ENCODE measurements at places on chromosomes 13 and 19.

- no peak for DNase-seq
These were observed 312.8 kb upstream of the PCDH20 start for GRCh38 chr13:61728471-61728870.

GRCh38 chr13:113052206-113052605, 53.4 kb upstream of the F7 start:
- DNase-seq, result no peak

DNA sequence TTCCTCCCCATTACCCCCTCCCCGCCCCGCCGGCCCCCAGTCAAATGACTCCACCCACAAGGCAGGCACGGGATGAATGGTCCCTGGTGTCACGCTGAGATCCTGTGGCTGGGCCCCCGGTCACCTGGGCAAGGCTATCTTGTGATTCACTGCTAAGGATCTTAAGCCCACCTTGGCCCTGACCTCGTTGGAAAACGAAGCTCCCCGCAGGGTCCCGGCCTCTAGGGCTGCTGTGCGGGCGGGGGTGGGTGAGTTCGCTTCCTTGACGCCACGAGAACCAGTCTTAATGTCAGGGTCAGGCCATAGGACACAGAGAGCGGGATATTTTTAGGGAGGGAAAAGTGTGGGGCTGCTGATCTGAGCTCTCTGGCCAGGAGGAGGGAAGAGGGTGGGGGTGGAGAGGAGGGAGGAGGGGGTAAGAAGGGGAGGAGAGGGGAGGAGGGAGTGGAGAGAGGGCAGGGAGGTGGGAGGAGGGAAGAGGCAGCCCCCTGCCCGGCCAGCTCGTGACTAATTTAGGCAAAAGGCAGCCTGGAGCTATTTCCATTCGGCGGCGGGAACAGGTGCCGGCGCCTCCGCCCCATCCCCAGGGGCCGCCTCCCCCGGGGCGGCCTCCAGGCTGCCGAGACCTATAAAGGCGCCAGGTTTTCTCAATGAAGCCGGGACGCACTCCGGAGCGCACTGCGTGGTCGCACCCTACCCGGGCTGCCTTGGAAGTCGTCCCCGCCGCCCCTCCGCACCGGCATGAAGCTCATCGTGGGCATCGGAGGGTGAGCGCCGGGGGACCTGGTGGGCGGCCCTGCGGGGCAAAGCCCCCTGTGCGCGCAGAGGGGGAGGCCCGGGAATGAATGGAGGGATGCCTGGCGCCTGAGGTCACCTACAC, at the start of gene NMRK2:
Gene NMRK2, plus strand, starts transcription at position 139 of the 880 bp plus-strand sequence. Its CDS starts 603 bp downstream, at position 742.
- DNase-seq, result peak; percentile 20

- no peak for DNase-seq
These were observed 1317.0 kb downstream of the PCDH9 start for GRCh38 chr13:65913173-65913572.

- no peak for DNase-seq
These were observed 16.9 kb downstream of the GADD45B start for GRCh38 chr19:2492870-2493269.

- DNase-seq, result peak; percentile 6
These were observed 512.2 kb downstream of the LMO7 start for GRCh38 chr13:76148374-76148773.

GRCh38 chr13:39483326-39483725, 119.7 kb downstream of the LHFPL6 start:
- no peak for DNase-seq

DNA sequence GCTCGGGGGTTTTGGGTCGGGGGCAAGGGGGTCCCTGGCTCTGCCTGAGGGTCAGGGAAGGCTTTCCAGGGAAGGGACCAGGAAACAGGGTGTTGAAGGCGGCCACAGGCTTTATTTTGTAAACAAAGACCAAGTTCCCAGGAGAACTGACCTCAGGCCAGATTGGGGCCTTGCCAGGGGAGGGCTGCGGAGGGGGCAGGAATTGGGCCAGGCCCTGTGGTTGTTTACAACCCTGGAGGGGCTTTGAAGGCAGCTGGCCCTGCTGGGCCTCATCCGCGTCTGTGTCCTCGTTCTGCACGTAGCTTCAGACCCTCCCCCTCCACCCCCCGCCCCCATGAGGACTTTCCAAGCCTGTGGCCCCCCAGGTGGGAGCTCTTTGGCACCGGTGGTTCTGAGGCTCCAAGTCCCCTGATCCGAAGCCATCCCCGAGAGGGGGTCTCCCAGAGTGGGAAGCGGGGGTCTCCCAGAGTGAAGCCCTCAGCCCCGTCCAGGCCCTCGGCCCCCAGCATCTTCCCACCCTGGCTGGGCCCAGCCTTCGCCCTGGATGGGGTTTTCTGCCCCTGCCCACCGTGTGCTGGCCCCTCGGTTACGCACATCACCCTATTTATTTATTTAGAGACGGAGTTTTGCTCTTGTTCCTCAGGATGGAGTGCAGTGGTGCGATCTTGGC, 13.5 kb upstream of the BSG start:
- DNase-seq, result no peak

DNA sequence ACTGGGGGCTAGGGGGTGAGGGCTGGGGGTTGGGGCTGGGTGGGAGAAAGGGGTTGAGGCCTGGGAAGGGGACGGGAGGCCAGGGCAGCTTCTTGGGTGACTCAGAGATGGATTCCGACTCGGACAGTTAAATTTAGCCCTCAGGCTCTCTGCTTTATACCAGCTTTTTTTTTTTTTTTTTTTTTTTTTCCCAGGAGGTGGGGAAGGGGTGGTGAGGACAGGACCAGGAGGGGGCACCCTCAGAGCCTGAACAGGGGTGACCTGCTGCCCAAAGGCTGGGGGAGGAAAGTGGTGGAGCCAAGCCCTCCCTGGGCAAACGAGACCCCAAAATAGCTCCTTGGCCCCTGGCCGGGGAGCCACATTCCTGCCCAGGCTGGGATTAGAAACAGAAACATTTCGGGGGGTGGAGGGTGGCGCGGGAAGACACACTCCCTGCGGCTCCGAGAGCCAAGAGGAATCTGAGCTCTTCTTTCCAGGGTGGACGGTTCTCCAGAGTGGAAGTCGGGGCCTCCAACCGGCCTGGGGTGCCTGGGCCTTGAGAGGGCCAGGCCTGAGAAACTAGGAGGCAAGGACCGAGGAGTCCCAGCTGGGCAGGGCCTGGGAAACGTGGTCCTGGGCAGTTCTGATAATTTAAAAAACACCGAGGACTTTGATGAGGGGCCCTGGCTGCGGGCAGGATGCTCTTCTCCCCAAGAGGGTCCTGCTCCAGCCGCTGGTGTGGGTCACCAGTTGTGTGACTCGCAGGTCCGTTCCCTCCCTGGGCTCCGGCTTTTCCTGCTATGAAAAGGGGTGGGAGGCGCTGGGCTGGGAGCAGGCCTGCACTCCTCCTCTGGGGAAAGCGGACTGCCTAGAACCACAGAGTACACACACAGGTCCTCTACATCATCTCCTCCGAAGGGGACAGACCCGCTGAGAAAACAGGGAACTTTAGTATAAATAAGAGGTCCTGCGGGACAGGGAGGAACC, 813 bp upstream of the DMPK start:
- no peak for DNase-seq

DNA sequence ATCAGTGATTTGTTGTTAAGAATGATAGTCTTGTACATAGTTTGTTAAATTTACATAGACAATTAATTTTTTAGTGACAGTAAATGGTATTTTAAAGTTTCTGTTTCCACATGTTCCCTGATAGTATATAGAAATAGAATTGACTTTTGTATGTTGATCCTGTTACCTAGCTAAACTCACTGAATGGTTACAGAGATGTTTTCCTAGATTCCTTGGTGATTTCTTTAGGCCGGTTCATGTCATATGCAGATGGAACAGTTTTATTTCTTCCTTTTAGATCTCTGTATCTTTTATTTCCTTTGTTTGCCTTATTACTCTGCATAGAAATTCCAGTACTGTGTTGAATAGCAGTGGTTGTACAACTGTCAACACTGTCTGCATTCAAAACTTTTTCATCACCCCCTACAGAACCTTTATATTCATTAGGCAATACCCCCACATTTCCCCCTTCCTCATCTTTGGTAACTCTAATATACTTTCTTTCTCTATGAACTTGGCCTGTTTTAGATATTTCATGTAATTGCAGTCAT, 86.3 kb downstream of the NBEA start:
- no peak for DNase-seq

- DNase-seq, result no peak
These were observed 7.3 kb downstream of the IFNL3 start for GRCh38 chr19:39237200-39238184.

DNA sequence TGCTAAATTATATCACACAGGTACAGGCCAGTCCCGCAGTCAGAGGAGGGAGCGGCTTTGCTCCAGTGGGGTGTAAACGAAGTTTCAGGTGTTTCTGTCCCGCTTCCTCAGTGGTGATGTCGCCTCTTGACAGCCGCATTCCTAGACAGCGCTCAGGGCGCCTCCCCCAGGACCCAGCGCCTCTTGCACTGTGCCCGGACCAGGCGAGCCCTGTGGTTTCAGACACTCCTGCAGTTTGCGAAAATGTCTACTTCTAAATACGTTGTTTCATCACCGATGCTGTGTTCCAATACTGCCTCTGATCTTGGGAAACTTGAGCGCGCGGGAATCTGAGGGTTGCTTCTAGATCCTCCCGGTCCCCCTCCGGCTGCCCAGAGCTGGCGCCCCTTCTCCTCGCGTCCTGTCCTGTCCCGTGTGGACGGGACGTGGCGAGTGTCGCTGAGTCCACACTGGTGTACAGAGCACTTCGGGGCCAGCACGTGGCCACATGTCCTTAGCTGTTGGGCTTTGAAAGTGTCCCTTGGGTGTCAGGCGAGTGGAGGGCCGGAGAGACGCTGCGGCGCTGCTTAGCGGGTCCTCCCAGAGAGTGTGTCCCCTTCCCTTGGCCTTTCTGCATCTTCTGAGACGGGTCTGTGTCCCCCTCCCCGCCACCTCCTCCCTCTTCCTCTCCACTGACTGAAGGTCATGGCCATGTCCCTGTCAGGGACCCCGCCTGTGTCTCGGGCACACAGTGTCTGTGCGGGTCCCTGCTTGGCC, 14.6 kb upstream of the RPS15 start:
- no peak for DNase-seq

GRCh38 chr19:8158411-8159074, 9.2 kb upstream of the FBN3 start:
- no peak for DNase-seq

- peak; percentile 37 for DNase-seq
These were observed 746.6 kb downstream of the UQCRFS1 start for GRCh38 chr19:28466107-28467045.

DNA sequence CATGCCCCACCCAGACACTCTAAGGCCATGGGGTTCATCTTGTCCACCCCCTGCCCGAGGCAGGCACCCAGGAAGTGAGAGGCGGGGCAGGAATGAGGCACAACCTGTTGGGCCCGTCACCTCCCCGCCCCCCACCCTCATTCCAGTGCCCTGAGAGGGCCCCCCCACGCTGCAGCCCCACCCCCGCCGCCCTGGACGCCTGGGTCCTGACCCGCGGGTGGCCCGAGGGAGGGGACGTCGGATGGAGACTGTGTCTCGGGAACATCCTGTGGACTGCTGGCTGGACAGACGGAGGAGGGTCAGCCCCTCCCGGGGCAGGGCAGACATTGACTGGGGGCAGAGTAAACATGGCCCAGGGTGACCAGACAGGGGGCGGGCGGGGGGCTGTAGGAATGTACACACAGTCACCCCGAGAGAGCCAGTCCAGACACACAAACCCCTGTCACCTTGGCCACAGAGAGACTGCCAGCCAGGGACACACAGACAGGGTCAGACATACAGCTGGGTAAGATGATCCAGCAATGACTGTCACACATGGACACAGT, 7.4 kb upstream of the JUNB start:
- DNase-seq, result no peak

GRCh38 chr13:29999492-30000369, 149.3 kb upstream of the UBL3 start:
- no peak for DNase-seq

DNA sequence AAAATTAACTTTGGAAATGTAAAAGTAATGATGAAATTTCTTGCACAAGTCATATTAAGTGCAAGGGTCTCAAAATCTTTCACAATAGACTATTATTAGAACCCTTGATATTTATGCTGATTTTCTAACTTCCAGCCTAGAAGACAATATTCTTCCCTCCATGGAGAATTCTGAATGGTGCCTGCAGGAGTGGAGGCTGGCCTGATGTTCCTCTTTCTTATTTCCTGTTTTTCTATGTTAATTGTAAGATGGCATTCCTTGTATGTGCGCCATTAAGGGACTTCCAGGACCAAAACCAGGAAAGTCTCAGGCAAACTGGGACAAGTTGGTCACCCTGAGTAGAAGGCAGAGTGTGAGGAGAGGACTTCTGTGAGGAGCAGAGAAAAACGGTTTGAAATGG, 294.9 kb downstream of the DLEU7 start:
- DNase-seq, result no peak

GRCh38 chr19:5803441-5803751, 1.5 kb upstream of the NRTN start:
- no peak for DNase-seq
